ENCODE measurements at places on chromosomes 3 and 15.

DNA sequence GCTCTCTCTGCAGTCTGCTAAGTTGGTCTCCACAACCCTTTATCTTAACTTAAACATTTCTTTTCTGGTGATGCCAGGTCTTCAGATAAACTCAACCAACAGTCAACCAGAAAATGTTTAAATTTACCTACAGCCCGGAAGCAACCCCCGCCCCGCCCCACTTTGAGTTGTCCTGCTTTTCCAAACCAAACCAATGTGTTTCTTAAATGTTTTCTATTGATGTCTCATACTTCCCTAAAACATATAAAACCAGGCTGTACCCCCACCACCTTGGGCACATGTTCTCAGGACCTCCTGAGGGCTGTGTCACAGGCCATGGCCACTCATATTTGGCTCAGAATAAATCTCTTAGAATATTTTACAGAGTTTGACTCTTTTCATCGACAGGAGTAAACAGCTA, 13.2 kb upstream of the GPR160 start:
- no peak for DNase-seq

DNA sequence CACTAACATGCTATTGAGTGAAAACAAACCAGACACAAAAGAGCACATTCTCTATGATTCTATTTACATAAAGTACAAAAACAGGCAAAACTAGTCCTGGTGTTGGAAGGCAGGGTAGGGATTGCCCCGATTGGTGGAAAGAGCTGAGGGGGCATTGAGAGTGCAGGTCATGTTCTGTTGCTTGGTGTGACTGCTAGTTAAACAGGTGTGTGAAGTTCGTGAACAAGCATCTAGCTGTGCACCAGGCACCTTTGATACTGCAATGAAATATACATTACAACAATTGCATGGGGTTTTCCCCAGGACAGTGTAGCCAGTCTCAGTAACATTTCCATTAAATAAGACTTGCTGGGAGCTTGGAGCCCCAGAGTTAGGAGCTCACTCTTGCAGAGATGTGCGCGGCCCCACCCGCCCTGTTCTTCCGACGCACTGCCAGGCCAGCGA, 26.3 kb upstream of the THRB start:
- DNase-seq = no peak

- no peak for DNase-seq
Observed at GRCh38 chr3:57890874-57891273, 117.3 kb upstream of the FLNB start.

DNA sequence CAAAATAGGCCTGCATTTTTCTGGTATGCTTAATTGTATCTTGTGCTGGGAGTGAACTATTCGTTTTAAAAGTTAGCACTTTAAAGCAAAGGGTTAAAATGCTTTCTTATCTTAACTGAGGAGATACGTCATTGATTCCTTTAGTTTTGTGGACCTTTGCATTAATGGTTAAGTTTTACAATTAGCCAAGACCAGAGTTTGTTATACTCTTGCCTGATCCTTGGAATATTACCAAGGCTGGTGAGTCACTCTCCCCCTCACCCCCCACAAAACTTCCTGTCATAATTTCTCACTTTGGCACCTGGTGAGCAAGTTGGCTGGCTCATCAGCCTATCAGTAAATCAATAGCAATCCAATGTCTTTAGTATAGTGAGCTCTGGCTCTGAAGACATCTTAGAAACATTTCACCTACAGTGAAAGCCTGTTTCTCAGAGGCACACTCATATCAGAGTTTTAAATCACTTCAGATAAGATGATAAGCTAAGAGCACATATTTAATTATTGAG, 26.7 kb downstream of the SLC2A2 start:
- DNase-seq = no peak

GRCh38 chr3:134796281-134797056, 1.4 kb downstream of the EPHB1 start:
- DNase-seq = no peak

- no peak for DNase-seq
Observed at GRCh38 chr15:86444527-86444926, 364.9 kb downstream of the AGBL1 start.

- DNase-seq = peak; percentile 75
Observed at GRCh38 chr3:193605876-193606275, 12.9 kb downstream of the OPA1 start.

GRCh38 chr15:64791401-64791800, 16.0 kb upstream of the RBPMS2 start:
- DNase-seq = no peak

DNA sequence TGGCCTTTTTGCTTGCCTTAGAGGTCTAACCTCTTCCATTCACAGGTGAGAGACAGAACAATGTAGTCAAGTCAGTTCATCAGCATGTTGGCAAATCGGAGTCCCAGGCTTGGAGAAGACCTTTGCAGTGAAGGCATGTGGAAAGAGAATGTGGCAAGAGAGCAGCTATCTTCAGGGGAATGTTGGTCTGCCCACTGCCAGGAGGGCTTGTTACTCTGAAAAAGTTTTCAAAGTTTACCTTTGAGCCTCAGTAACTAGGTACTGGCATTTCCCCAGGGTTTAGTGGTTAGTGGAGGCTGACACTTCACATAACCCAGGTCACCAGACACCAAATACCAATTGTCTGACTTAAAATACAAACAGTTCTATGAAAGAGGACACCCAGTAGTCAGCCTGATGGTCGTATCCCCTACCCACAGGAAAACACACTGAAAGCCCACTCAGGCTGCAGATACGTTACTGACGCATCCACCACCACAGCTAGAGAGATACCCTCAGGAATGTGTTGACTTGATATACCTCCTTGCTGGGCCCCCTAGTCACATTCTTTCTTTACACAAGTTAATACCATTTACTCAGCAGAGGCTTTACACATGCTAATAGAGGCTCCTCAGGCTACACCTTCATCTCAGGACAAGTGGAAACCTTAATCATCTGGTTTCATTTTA, 9.7 kb upstream of the ARID3B start:
- DNase-seq = no peak

DNA sequence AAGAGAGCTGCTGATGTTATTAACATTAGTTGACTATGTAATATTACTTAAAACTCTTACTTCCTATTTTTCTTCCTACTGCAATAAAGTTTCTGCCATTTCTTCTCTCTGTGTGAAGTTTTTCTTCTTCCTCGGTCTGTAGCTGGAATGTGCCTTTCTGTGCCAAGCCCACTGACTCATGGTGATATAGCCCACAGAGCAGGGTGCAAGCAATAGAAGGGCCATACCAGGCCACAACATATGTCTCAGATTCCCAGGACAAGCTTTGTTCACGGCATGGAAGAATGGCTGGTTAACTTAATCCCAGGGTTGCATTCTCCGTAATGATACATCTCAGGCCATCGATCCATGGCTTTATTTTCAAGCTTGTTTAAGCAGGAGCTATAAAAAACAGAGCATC, 815.3 kb downstream of the TUSC7 start:
- DNase-seq = no peak

DNA sequence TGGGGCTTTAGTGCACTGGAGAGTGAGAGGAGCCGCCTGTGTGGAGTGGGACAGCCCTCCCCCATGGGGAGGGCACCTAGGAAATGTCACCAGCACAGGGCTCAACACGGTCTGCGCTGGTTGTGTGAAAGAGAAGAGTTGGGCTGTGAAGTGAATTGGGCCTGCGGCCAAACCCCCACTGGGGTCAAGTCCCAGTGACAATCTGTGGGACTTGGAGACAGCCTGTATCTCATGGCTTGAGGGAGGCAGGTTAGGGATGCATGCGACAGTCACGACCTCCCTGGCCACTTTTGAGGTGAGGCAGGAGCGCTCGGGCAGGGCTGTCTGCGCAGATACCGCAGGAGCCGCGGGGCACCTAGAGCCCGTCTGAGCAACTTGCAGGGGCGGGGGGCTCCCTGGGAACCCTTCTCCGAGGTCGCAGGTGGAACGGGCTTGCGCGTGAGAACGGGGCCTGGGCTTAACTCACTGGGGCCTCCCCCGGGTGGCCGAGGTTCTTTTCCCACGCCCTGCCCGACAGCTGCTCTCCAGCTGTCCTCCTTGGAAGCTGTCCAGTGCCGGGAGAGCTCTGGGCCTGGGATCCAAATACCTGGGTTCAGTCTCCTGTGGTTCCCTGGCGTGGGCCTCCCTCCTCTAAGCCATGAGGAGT, 77.4 kb downstream of the SNRK start:
- no peak for DNase-seq

DNA sequence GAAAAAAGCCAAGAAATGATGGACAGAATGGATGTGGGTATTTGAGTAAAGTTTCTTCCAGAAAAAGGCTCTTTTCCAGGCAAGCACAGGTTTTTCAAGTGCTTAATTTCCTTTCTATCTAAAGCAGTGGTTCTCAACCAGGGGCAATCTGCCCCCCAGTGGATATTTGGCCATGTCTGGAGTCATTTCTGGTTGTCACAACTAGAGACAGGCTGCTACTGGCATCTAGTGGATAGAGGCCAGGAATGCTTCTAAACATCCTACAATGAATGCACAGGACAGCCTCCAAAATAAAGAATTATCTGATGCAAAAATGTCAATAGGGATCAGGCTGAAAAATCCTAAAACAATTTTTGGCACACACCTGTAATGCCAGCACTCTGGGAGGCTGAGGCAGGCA, 23.9 kb downstream of the SEC22C start:
- peak; percentile 55 for DNase-seq

GRCh38 chr3:158831861-158832260, 30.0 kb downstream of the MFSD1 start:
- DNase-seq = no peak

DNA sequence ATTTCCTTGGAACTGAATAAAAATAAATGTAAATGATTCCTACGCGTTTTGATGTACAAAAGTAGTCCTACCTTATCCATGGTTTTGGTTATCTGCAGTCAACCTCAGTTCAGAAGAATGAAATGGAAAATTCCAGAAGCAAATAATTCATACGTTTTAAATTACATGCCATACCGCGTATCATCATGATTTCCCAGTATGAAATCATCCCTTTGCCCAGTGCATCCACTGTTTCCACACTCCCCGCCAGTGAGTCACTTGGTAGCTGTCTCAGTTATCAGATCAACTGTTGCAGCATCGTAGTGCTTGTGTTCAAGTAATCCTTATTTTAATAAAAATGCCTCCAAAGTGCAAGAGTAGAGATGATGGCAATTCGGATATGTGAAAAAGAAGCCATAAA, 9.1 kb upstream of the MFSD1 start:
- no peak for DNase-seq

GRCh38 chr15:77487469-77487842, 66.8 kb downstream of the HMG20A start:
- no peak for DNase-seq

- DNase-seq = no peak
Observed at GRCh38 chr15:61383421-61383820, 154.3 kb upstream of the RORA start.

DNA sequence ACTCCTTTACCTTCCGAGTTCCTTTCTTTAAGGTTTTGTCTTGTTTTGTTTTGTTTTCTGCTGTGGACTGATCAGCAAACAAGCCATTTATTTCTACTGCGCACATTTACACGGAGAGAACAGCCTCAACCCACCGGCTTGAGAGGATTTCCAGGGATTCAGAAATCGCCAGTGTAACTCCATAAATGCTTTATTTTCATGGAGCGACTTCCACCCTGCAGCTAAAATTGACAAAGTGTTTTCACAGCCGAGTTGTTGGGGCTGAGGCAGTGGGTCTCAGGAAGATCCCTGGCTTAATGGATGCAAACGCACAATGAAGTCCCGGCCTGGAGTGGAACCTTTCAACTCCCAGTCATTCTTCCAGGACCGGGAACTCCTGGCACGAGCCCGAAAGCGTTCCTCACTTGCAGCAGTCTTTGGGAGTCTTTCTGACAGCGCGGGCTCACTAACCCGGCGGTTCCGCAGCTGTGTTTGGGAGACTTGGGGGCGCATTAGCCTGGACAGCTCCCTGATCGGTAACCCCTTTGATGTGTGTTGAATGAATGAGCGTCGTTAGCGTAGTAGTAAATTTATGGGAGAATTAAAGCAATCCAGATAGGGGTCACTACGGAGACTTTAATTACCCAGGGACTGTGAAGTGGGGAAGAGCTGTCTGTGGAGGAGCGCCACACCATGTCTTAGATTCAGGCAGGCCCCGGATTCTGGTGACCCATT, 785 bp upstream of the MYRIP start:
- DNase-seq = no peak

DNA sequence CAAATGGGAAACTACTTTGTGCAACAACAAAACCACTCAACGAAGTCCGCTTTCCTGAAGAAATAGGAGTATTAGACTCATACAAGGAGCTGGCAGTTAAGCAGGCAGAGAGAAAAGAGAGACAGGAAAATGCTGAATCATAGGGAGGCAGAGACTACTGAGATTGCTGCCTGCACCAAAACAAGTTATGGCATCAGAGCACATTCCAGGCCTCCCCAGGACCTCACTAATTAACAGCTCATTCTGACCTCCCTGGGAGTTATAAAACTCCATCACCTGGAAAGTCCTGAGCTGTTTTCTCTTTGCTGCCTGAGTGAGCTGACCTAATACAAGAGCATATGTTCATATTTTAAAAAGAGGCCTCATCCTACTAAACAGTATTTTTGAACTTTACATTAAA, 741.0 kb downstream of the MCTP2 start:
- no peak for DNase-seq

DNA sequence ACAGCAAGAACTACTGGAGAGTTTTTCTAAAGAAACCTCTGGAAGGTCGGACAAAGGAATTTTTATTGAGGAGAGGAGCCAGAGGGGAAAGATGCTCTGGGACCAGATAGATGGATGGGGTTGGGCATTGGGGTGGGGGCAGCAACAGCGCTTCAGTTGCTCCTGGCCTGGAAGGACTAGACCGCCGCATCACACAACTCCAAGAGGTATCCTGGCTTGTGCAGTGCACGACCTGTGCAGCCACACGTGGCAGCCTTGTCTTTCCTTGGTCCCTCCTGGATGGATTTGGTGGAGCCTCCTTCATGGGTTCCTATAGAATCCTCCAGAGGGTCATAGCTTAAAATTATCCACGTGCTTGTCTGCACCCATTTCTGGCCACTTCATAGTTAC, 23.0 kb downstream of the MAGEF1 start:
- no peak for DNase-seq

DNA sequence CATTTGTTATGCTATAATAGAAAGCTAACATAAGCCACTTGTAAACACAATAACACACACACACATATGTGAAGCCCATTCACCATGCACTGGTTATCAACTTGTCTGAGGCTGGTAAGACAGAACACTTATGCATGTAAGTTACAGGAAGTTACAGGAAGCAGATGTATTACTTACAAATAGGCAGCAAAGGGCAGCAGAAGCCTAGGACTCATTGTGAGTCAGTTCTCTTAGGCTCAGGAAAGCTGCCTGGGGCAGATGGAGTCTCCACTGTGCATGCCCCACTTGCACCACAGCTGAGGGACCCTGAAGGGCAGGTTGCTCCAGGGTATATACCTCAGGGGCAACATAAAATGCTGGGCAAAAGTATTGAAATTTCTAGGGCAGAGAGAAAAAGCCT, 748.8 kb upstream of the CCDC54 start:
- no peak for DNase-seq

GRCh38 chr15:51403072-51403878, 61.8 kb downstream of the GLDN start:
- DNase-seq = no peak

DNA sequence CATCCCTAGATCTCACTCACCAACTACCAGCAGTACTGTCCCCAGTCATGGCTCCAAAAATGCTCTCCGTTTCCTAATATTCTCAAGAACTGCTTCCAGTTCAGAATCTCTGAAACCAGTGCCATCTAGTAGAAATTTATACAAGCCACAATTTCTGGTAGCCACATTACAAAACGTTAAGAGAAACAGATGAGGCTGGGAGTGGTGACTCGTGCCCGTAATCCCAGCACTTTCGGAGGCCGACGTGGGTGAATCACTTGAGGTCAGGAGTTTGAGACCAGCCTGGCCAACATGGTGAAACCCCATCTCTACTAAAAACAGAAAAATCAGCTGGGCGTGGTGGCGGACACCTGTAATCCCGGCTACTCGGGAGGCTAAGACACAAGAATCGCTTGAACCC, 78.4 kb upstream of the RAD18 start:
- DNase-seq = no peak

All from CD4-positive, alpha-beta T cell treated with Interleukin-2 at 100 ng/mL for 4 hours (primary cell).